ENCODE measurements at places on chromosomes 1 and 21. TPM values are rescaled to one million over a fixed set of nuclear protein-coding genes. Genes with fewer than 3 reads are reported as not detected.

DNA sequence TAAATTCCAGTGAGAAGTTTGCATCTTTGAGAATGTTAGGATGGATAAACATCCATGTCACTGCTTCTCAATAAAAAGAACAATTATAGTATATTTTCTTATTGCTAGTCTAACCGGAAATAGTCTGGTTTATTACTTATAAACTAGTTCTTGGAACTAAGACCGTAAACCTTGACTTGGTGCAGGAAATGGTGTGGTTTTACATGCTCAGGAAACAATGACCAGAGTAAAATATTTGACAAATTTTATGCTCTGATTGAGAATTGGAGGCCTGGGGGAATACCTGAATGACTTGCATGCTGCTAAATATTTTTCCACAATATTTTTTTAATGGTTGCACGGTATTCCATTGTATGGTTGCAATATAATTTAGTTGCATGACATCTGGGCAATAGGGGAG, 76.3 kb downstream of the XCL2 start:
- H3K36me3 ChIP-seq = no peaks in the 10 kb centered on the region
- no peak overlapping the region for H3K4me3 ChIP-seq
- no peak overlapping the region for H3K27ac ChIP-seq
- H3K4me1 ChIP-seq = 0 out of 2 replicates have a peak, but pooled peaks cover 5% of the 10 kb centered on the region

The LCE6A gene
- not detected for total RNA-seq

GRCh38 chr1:32768110-32768850, 48.9 kb downstream of the YARS1 start:
- H3K4me3 ChIP-seq = no peak overlapping the region
- DNase-seq = no peak
- peaks cover 43% of the 10 kb centered on the region for H3K4me1 ChIP-seq
- 0 out of 2 replicates have a peak, but pooled peaks cover 9% of the 10 kb centered on the region for H3K36me3 ChIP-seq

DNA sequence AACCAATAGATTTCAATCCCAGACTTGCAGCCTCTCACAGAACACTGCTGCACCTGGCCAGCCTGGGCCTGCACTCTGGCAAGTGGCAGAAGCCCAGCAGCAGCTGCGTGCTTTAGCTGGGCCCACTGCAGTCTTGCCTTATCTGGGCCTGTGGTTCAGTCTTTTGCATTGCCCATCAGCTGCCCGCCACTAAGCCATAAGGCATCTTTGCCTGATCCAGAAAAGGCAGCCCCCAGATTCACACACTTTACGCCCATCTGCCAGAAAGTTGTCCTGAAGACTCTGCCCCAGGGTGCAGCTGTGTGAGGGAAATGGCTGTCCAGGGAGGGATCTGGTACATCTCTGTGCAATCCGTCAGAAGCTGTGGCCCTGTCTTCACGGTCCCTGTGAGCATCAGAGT, 217.0 kb downstream of the DNAH14 start:
- H3K27me3 ChIP-seq = no peaks in the 10 kb centered on the region
- no peak overlapping the region for H3K4me3 ChIP-seq
- DNase-seq = peak; percentile 38
- H3K4me1 ChIP-seq = no peaks in the 10 kb centered on the region
- no peak overlapping the region for H3K27ac ChIP-seq

The KRTAP6-3 gene
- total RNA-seq = not detected

DNA sequence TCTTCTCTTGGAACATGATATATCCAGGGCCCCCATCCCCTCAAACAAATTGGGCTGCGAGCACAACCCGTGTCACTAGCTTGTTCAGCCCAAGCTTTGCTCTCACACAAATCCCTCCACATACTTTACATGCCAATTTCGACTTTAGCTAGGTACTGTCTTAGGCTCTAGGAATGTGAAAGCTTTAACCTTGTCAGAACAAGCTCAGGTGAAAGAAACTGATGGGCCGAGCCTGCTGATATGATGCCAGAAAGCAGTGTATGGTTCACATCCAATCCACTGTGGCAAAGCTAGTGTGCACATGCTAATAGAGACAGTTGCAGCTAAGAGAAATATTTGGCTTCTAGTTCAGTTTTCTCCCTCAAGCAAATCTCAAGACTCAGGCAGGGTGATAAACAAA, 79.5 kb downstream of the TNFSF18 start:
- no peaks in the 10 kb centered on the region for H3K27me3 ChIP-seq
- peak; percentile 26 for DNase-seq
- no peaks in the 10 kb centered on the region for H3K36me3 ChIP-seq
- no peak overlapping the region for H3K27ac ChIP-seq

DNA sequence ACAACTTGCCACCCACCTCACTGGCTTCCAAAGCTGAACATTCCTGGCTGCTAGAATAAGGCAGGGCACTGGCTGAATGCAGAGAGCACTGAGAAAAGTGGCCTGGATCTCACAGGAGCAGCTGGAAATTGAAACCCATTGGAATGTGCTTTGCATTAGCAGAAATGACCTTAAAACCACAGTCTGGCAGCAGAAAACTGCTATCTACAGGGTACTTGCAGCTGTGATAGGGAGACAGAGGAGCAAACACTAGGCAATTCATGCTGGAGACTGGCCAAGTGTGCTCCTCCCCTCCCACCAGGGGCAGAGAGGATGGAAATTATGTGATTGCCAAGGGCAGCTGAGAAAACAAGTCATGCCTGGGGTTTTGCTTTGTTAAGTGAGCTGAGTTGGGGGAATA, 47.2 kb downstream of the HSD3B1 start:
- no peak overlapping the region for H3K4me3 ChIP-seq
- DNase-seq = no peak
- H3K36me3 ChIP-seq = no peaks in the 10 kb centered on the region
- no peak overlapping the region for H3K27ac ChIP-seq
- no peaks in the 10 kb centered on the region for H3K27me3 ChIP-seq

The AMPD2 gene
- 58.6 TPM for total RNA-seq

DNA sequence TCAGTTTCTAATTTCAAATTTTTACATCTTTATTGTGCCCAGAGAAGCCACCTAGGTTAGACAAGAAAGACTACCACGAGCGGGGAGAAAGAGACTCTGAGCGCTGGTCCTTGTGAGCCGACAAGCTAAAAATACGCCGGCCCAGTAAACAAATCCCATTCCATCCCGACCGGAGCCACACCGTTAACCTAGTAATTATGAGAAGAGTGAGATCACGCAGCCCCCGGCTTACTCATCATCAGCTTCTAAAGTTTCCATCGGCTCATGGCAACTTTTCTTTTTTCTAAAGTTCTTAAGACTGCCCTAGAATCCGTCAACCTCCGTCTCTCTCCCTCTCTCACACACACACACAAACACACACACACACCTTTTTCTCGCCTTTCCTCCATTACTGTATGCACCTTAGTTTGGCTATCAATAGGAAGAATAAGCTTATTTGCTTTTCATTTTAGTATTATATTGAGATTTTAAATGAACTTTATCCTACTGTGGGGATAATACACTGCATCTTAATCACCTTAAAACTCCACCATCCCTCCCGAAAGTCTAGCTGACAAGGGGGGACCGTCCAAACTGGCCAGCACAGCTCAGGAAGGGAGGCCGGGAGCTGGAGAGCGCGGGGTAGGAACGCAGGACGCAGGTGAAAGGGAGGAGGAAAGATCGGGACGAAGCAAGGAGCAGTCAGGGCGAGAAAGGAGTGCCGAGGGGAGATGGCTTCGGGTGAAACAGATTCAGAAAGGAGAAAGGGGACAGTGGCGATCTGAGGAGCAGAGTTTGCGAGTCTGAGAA, 728 bp downstream of the OTUD7B start:
- no peaks in the 10 kb centered on the region for H3K27me3 ChIP-seq
- peak overlapping the region; percentile 97 for H3K4me3 ChIP-seq
- H3K36me3 ChIP-seq = no peaks in the 10 kb centered on the region
- H3K4me1 ChIP-seq = peaks cover 22% of the 10 kb centered on the region
- peak overlapping the region; percentile 96 for H3K27ac ChIP-seq
- DNase-seq = peak; percentile 66

DNA sequence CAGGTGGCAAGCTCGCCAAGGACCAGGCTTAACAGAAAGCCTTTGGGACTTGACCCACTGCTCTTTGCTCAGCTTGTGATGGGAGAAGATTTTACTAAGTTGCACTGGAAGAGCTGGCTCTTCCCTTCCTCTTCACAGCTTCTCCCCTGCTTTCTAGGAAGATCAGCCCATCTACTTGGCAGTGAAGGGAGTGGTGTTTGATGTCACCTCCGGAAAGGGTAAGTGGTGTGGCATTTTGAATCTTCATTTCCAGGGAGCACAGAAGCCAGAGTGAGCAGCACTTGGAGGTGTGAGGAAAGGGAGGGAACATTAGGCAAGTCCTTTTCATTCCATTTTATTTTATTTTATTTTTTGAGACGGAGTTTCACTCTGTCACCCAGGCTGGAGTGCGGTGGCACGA, 9.7 kb downstream of the NENF start:
- no peaks in the 10 kb centered on the region for H3K4me1 ChIP-seq
- H3K4me3 ChIP-seq = no peak overlapping the region
- H3K36me3 ChIP-seq = no peaks in the 10 kb centered on the region
- no peaks in the 10 kb centered on the region for H3K27me3 ChIP-seq

The ACAP3 gene
- 31.9 TPM for total RNA-seq

The LCE1B gene
- not detected for total RNA-seq

The DNM3 gene
- total RNA-seq = 12.2 TPM

The CCDC18 gene
- 16.3 TPM for total RNA-seq

GRCh38 chr1:160492617-160493016, 30.4 kb downstream of the SLAMF6 start:
- H3K36me3 ChIP-seq = no peaks in the 10 kb centered on the region
- H3K27ac ChIP-seq = no peak overlapping the region
- no peaks in the 10 kb centered on the region for H3K27me3 ChIP-seq
- H3K4me3 ChIP-seq = no peak overlapping the region
- H3K4me1 ChIP-seq = no peaks in the 10 kb centered on the region

- no peak for DNase-seq
- H3K27ac ChIP-seq = no peak overlapping the region
- H3K4me1 ChIP-seq = peaks cover 4% of the 10 kb centered on the region
- H3K27me3 ChIP-seq = no peaks in the 10 kb centered on the region
Observed at GRCh38 chr21:42836402-42836666, 43.0 kb downstream of the WDR4 start.

GRCh38 chr1:103496014-103496635, 29.4 kb upstream of the RNPC3 start:
- DNase-seq = no peak
- no peaks in the 10 kb centered on the region for H3K4me1 ChIP-seq
- H3K27me3 ChIP-seq = no peaks in the 10 kb centered on the region
- no peak overlapping the region for H3K27ac ChIP-seq
- no peak overlapping the region for H3K4me3 ChIP-seq
- H3K36me3 ChIP-seq = no peaks in the 10 kb centered on the region

GRCh38 chr1:70509996-70510876, 99.2 kb downstream of the CTH start:
- H3K27ac ChIP-seq = no peak overlapping the region
- no peaks in the 10 kb centered on the region for H3K27me3 ChIP-seq
- no peaks in the 10 kb centered on the region for H3K4me1 ChIP-seq
- peak; percentile 89 for DNase-seq

GRCh38 chr1:37153116-37154100, 119.1 kb upstream of the GRIK3 start:
- H3K27ac ChIP-seq = no peak overlapping the region
- H3K4me3 ChIP-seq = no peak overlapping the region
- no peak for DNase-seq
- no peaks in the 10 kb centered on the region for H3K4me1 ChIP-seq
- no peaks in the 10 kb centered on the region for H3K36me3 ChIP-seq

The RHD gene
- 0.21 TPM for total RNA-seq

The NOTCH2NLA gene
- total RNA-seq = 13.4 TPM

DNA sequence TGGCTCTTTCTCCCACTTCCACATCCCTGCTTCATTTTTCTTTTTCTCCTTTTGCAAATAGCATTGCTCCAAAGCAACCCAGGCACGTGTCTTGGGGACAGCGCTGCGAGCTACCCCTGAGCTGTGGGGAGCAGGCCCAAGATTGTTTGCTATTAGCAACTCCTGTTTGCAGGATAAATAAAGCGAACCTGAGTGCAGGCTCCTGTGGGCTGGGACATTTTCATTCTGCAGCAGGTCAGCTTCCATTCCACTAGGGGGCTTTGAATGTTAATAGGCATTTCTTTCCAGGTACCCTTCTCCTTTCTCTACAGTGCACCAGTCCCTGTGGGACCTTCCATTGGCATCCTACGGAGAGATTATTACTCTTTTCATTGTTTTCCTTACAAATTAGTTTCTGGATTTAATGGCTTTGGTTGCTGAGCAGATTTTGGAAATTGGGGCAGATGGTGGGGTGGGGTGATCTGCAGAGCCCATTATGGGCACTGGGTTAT, 54.0 kb downstream of the OLFML3 start:
- H3K4me1 ChIP-seq = peaks cover 42% of the 10 kb centered on the region
- H3K27me3 ChIP-seq = no peaks in the 10 kb centered on the region
- no peaks in the 10 kb centered on the region for H3K36me3 ChIP-seq
- peak overlapping the region; percentile 51 for H3K4me3 ChIP-seq
- DNase-seq = peak; percentile 92
- H3K27ac ChIP-seq = peak overlapping the region; percentile 98

The TOMM20 gene
- 138 TPM for total RNA-seq

- H3K4me3 ChIP-seq = no peak overlapping the region
- H3K27ac ChIP-seq = no peak overlapping the region
- no peaks in the 10 kb centered on the region for H3K36me3 ChIP-seq
- H3K4me1 ChIP-seq = no peaks in the 10 kb centered on the region
Observed at GRCh38 chr1:182210417-182210816, 148.9 kb upstream of the ZNF648 start.

DNA sequence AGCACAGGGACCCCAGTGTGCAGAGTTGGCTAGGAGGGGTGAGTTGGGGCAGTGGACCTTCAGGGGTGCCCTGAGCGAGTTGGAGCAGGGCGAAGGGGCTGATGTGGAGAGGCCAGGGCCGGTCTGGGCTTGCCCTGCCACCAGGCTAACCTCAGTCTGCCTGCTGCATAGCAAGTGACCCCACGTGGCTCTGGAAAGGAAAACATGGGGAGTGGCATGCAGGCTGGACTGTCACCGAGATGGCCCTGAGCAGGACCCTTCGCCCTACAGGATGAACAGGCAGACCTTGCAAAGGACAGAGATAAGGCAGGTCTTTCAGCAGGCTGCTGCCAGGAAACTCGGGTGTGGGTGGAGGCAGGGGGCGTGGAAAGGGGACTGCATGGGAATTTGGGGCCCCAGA, 51.5 kb downstream of the FOXO6 start:
- H3K4me1 ChIP-seq = peaks cover 13% of the 10 kb centered on the region
- H3K27ac ChIP-seq = no peak overlapping the region
- no peak overlapping the region for H3K4me3 ChIP-seq
- no peaks in the 10 kb centered on the region for H3K36me3 ChIP-seq
- DNase-seq = no peak
